ENCODE measurements at places on chromosomes 3 and 15.
A peak's percentile ranks its signal among the peaks of the same experiment; 100 is the strongest.

- DNase-seq: no peak
Measured at GRCh38 chr3:27201492-27201891, 167.7 kb downstream of the NEK10 start.

- no peak for DNase-seq
Measured at GRCh38 chr15:45168751-45169551, 18.8 kb downstream of the SHF start.

- no peak for DNase-seq
Measured at GRCh38 chr15:91135201-91136130, 35.4 kb downstream of the SV2B start.

DNA sequence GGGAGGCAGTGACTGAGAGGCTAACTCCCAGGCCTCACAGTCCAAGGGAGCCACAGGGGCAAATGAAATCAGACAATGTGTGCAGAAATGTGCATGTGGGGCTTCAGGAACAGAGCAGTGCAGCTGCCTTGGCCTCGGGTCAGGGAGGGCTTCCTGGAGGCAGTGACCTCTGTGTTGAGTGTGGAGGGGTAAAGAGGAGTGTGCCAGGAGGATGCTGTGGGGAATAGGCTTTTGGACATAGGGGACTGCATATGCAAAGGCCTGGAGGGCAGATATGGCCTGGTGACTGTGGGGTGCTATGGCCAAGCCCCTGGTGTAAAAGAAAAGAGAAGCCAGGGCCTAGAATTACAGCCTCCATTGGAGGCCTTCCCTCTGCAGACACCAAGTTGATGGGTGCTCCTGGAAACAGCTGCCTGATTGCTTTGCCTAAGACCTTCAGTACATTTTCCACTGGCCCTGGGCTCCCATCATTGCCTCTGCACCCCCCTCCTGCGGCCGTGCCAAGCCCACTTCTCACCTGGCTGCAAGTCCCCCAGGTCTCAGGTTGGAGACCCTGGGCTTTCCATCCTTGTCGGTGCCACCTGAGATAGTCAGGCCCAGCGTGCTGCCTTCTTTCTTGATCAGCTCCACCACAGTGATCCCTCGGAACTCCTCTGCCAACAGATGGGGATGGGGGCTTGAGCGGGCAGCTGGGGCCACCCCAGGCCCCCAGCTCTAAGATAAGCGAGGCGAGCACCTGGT is 15.1 kb downstream of the GRIP2 start:
- no peak for DNase-seq

- DNase-seq: no peak
Measured at GRCh38 chr3:111738238-111738637, 120.8 kb upstream of the PHLDB2 start.

DNA sequence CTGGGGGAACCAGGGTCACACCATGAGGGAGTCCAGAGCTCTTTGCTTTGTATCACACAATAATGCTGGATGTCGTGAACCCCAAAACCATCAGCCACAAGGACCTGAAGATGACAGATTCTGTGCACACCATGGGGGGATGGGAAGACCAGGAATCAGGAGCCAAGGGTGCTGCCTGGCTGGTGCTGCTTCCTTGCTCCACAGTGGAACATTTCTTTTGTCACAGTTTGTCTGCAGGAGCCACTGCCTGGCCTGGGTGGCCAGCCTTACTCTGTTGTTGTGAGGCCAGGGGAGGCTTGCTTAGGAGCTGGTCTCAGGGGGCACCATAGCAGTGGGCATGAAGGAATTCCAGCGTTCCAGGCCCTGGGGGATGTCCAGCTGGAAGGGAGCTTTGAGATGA is 6.5 kb upstream of the TGM5 start:
- DNase-seq: no peak

DNA sequence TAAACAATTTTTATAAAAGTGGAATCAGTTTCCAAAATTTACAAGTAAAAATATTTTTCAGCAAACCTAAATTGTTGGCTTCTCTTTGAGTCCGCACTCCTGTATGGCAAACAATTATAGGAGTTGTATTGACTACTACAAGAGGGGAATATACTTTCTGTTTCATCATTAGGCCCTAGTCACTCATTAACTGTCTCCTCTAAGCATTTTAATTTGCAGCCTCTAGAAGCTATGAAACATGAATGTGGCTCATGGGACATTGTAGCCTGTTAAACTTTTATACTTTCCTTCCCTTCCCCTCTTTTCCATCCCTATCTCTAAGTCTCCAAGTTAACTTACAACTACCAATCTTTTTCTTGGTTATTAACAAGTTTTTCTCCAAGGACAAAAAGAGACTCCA is 58.9 kb upstream of the CBLB start:
- DNase-seq: no peak

GRCh38 chr3:139388821-139389551 is 461 bp downstream of the COPB2 start:
- DNase-seq: no peak

- DNase-seq: no peak
Measured at GRCh38 chr3:183725387-183725786, 27.8 kb downstream of the YEATS2 start.

DNA sequence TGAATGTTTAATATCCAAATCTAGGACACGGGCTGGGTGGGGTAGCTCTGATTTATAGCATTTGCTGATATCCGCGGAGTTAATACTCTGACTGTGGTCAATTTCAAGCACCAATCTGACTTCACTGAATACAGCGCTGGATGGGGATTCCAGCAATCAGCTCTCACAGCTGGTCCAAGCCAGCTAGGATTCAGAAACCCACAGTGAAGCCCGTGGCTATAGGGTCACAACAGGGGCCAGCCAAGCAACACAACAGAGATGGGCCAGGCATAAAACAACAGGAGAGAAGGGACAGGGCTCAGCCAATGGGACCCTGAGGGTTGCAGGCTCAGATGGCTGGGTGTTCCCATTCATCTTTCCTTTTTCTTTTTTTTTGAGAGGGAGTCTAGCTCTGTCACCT is 5.4 kb upstream of the LMAN1L start:
- DNase-seq: no peak

- peak; percentile 37 for DNase-seq
Measured at GRCh38 chr3:42101048-42101447, 9.9 kb downstream of the TRAK1 start.

DNA sequence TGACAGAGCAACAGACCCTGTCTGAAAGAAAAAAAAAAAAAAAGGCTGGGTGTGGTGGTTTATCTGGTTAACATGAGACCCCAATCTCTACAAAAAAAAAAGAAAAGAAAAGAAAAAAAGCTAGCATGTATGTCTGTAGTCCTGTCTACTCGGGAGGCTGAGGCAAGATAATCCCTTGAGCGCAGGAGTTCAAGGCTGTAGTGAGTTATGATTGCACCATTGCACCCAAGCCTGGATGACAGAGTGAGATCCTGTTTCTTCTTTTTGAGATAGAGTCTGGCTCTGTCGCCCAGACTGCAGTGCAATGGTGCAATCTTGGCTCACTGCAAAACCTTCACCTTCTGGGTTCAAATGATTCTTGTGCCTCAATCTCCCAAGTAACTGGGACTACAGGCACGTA is 8.4 kb upstream of the DHX30 start:
- no peak for DNase-seq

DNA sequence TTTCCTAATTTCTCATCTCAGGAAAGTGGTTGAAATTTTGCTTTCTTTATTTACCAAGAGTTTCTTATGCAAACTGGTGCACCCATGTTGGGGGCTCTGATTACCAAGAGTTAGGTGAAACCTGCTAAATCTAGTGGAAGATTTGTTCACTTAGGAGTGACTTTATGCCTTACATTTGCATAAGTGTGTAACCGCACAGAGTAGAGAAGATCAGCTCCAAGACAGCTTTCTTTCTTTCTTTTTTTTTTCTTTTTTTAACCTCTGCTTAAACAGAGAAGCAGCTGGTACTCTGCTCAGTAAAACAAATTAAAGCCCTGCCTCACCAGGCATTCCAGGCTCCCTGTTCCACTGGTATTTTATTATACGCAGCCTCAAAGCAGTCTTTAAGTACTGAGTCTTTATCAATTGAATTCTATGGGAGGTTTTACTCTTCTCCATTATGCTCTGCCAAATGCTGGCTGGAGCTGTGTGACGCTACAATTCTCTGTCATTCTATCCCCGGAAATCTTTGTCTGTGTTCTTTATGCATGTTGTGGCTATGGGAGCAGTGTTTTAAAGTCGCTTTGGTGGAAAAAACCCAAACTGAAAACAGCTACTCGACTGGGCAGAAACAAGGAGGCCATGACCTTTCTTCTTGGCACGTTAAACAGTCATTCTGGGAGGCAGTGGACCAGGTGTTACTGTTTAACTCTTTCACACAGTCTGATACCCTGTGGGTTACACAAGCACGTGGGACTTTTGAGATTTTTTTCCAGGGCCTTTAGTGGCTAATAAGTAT is 55.2 kb upstream of the GBE1 start:
- peak; percentile 2 for DNase-seq

DNA sequence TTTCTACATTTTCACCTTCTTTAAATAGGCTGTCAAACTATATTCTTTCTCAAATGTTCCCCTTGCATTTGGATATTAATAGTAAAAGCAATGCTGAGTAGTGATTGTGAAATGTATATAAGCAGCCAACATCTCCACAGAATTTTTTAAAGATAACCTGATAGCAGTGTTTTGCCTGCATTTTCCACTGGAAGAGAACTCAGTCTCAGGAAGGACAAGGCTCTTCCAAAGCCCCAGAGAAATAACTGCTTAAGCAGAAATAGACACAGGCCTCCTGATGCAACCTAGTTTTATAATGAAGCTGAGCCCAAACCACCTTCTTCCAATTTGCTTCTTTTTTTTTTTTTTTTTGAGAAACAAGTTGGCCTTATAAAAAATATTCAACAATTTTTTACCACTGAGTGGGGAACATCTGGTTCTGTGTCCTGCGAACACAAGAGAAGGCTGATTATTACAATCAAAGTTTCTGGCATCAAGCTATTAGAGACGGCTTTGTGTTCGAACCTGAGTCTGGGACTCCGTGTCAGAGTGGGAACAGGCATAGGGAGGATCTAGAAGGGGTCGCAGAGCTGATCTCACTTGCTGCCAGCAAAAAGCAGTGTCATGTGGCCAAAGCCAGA is 332.5 kb upstream of the TBL1XR1 start:
- DNase-seq: no peak

DNA sequence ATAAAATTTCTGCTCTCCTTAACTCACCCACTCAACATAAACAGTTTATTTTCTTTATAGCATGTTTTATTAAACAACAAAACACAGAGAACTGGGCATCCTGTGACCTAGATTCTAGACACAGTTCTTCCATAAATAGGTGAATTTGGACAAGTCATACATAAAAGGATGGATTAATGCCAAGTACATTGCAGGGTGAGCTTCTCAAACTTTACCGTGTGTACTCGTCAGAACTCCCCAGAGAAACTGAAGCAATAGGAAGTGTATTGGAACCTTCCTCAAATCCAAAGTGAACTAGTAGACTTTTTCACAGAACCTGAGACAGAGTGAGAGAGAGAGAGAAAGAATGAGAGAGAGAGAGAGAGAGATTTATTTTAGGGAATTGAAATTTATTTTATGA is 139.7 kb downstream of the CD47 start:
- no peak for DNase-seq

DNA sequence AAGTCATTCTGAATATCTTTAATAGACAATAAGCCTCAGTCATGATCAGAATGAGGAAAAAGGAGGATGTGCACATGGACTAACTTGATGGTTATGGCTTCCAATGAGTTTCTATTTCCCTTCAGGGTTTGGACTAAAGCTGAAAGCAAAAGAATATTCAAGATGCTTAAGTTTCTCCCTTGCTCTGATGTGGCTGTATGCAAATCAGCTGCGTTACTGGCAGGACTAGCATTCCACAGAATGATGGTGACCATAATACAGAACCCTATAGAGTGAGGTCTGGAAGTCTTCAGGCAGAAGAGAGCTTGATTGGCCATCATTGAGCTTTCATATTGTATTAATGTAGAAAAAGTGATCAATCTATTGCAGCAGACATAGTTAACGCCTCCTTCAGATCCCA is 466.0 kb downstream of the NLGN1 start:
- DNase-seq: no peak

GRCh38 chr15:43266834-43267233 is at the start of gene TGM5:
Gene TGM5 (minus strand): TSS chr15:43266928. CDS start chr15:43266849, 79 bp downstream.
- DNase-seq: no peak

GRCh38 chr3:34842706-34843480 is 796.4 kb upstream of the ARPP21 start:
- no peak for DNase-seq
